ENCODE measurements at places on chromosomes 7 and 10.

- DNase-seq = no peak
These were observed 4.4 kb upstream of the CLIP2 start for GRCh38 chr7:74284781-74285259.

- DNase-seq = no peak
These were observed 33.1 kb downstream of the RCC1L start for GRCh38 chr7:75040512-75040911.

GRCh38 chr7:120519224-120519623 lies 246.2 kb downstream of the KCND2 start:
- DNase-seq = no peak

- DNase-seq = no peak
These were observed 333.9 kb upstream of the GLI3 start for GRCh38 chr7:42570944-42571343.

- no peak for DNase-seq
These were observed 63.5 kb downstream of the SRI start for GRCh38 chr7:88156356-88156755.

DNA sequence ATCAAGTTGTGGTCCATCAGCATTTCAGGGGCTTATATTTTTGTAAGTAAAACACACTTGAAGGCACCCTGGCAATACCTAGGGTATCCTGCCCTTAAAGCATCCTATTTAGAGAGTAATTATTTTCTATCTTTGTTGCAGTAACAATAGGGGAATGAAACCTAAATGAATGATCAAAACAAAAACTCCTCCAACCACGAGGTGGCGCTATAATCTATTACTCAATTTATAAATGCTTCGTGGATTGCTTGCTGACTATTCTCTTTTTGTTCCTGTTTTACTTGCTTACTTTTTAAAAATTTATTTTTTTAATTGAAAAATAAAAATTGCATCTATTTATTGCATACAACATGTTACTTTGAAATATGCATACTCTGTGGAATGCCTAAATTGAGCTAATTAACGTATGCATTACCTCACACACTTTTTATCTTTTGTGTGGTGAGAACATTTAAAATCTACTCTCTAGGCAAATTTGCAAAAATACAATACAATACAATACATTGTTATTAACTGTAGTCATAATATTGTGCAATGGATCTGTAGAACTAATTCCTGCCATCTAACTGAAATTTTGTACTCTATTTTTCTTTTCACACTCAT lies 147.7 kb upstream of the BMPER start:
- DNase-seq = peak; percentile 18

Data from erythroblast (primary cell).